ENCODE measurements at places on chromosomes 2 and 18.

- no peak for DNase-seq
Measured at GRCh38 chr18:3877678-3878077, 427.7 kb downstream of the TGIF1 start.

DNA sequence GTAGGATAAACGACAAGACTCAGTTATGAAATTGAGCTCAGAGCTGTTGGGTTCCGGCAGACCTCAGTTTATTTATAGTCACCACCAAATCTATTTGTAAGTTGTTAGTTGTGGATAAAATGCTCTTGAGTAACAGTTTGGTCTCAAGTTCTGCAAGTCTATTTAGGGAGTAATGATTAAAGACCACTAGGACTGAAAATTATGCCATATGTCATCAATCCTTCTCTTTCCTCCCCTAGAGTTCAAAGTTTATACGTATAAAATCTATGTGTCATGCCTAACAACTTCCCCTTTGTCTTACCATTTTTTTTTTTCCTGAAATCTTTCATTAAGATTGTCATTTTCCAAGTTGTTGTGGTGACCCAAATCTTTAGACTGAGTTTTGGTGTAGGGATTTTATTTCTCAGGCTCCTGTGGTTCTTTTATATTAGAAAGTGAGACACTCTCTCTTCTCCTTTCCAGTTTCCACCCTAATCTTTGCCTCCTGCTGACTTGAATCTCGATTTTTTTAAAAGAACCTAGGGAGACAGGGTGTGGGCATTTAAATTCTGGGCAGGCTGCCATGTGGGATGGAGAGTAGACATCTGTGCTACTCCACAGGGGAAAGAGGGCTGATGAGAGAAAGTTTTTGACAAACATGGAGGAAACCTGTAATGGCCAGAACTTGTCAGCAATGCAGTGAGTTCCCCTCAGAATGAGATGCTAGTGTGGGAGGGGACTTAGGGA, 51.0 kb downstream of the LAMA3 start:
- no peak for DNase-seq

GRCh38 chr2:142650601-142651000, 226.9 kb upstream of the KYNU start:
- no peak for DNase-seq

DNA sequence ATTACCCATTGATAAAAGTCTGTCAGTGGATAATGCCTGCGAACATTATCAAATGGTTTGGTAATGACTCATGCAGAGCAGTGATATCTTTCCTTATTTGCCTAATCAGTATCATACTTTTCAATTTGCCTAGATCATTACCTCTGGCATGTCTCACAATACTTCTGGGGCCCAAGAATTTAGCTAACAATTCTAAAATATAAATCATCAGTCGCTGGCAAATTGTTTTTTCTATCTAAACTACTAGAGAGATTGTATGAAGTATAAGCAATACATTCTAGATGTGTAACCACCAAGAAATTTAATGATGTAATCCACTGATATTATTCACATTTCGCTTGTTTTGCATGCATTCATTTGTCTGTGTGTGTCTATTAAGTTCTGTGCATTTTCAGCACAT, 191.2 kb upstream of the CDH19 start:
- DNase-seq: no peak

DNA sequence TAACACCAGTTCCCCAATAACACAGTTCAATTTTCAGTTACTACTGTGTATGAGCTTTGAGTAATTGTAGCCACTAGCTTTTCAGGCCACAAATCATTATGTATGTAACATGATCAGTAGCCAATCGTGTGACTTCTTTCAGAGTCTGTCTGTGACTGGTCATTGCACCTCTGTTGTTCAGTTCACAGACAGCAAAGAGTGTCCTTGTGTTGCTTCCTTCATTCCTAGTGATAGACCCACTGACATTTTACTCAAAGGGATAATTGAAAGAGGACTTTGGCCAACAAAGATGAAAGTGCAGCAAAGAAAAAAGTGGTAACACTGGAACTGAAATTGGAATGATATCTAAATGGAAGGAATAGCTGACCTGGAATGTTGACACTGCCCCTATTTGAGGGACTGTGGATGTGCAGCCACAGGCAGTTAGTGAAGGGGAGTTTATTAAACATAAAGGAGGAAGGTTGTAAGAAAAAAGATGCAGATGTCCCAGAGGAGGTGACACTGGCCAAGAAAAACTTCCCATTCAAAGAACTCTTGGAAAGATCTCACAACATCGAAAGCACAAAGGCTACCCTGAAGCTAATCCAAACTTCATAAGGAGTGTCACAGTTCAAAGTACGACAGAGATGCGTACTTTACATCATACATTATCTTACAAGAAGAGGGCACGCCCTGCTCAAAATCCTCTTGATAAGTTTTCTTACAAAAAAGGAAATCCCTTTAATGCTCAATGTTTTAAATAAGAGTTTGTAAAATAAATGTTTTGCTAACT, 19.3 kb downstream of the TTC39C start:
- no peak for DNase-seq

- no peak for DNase-seq
Measured at GRCh38 chr2:72132981-72133720, 14.5 kb downstream of the CYP26B1 start.

- no peak for DNase-seq
Measured at GRCh38 chr2:195737511-195738325, 80.7 kb downstream of the SLC39A10 start.

- DNase-seq: peak; percentile 53
Measured at GRCh38 chr2:227884511-227884947, 13.1 kb downstream of the DAW1 start.

- DNase-seq: no peak
Measured at GRCh38 chr2:11275910-11276309, 68.5 kb downstream of the ROCK2 start.

- DNase-seq: no peak
Measured at GRCh38 chr18:8300751-8301410, 308.4 kb upstream of the RAB12 start.

- no peak for DNase-seq
Measured at GRCh38 chr2:22375096-22375495, 1009.9 kb upstream of the KLHL29 start.

- no peak for DNase-seq
Measured at GRCh38 chr2:240559286-240559685, 871 bp upstream of the DUSP28 start.

DNA sequence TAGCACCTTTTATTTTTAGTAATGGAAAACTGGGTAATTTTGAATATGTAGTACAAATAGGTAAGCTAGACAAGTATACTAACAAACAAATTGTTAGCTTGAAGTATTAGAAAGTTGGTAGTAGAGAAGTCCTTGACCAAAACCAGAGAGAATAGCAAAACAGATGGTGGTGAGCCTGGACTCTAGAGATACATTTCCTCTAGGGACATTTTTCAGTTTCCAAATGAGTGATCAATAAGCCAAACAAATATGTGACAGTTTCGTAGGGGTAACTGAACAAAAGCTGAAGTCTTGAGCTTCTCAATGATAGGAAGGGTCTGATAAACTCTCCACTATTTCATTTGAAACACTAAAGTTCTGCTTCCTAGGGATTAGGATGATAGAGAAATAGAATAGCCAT, 692.0 kb upstream of the FAM98A start:
- no peak for DNase-seq

- no peak for DNase-seq
Measured at GRCh38 chr2:164746713-164747112, 94.9 kb downstream of the COBLL1 start.

DNA sequence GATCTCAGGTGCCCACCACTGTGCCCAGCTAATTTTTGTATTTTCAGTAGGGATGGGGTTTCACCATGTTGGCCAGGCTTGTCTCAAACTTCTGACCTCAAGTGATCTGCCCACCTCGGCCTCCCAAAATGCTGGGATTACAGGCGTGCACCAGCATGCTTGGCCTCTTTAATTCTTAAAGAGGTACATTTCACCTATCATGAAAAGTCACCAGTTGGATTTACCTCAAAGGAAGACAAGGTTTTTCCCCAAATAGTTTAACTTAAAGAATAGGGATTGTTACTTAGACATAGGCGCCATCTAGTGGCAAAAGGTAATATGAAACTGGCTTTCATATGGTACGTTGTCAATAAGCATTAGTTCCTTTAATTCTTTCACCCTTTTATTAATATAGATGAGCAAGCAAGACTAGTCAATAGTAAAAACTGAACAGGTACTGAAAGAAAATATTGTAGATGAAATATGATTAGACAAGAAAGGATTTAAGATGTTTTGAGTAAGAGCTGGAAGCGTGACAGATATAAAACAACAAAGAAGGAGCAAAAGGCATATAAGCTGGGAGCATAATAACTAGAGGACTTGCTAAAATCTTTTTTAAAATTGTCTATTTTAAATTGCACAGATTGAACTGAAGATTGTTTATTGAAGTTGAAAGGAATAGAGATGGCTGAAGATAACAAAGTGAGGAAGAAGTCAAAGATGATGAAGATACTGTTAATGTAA, 35.0 kb upstream of the PSMD14 start:
- DNase-seq: no peak

DNA sequence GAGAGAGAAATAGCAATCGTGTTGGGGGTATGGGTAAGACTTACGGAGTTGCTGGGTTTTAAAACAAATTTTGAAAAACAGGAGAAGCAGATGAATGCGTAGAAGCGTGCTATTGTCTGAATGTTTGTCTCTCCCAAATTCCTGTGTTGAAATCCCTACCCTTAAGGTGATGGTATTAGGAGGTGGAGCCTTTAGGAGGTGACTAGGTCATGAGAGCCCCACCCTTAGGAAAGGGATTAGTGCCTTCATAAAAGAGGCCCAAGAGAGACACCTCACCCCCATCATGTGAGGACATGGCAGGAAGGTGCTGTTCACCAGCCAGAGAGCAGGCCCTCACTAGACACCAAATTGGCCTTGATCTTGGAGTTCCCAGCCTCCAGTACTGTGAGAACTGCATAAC, 40.7 kb upstream of the FZD7 start:
- no peak for DNase-seq

DNA sequence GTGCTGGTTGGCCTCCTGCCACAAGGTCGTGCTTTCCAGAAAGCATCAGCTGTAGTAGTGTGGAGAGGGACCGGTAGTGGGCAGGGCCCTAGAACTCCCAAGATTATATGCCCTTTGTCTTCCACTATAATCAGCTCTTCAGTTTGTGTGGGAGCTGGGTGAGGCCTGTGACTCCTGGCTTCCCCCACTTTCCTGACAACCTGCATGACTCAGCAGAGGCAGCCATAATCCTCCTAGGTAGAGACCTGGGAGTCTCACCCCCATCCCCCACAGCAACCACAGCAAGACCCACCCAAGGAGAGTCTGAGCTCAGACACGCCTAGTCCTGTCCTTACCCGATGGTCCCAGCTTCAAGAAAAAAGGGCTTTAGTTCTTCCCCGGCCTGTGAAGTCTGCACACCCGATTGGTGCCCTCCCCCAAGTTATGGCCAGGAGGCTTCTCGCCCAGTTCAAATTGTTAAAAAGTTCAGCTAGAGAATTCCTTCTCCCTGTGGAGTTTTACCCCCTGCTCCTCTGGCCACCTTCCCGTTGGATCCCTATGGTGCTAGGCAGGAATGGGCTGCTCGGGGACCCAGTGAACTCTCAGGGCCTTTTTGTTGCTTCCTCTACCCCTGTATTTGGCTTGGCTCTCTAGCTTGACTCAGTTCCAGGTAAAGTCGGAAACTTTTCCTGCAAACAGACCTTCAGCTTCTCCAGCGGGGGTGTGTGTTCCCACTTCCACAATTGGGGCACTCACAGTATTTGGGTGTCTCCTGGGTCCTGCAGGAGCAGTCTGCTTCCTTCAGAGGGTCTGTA, 57.8 kb upstream of the FAM237A start:
- DNase-seq: no peak

GRCh38 chr2:233990261-233990798, 60.2 kb upstream of the SPP2 start:
- peak; percentile 22 for DNase-seq

- no peak for DNase-seq
Measured at GRCh38 chr18:9696701-9697100, 11.4 kb upstream of the RAB31 start.

- DNase-seq: no peak
Measured at GRCh38 chr2:237333748-237334147, 80.2 kb downstream of the COL6A3 start.

GRCh38 chr18:2997429-2997828, 15.5 kb downstream of the LPIN2 start:
- DNase-seq: no peak

DNA sequence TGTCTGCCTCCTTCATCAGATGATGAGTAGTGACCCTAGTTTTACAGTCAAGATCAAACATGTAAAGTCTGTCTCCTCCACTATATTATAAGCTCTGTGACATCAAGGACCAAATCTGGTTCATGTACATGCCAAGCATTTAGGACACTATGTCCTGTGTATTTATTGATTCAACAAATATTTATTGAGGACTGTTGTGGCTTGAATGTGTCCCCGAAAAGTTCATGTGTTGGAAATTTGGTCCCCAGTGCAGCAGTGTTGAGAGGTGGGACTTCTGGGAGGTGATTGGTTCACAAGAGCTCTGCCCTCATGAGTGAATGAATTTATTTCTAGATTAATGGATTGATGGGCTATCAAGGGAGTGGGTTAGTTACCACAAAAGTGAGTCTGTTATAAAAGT, 46.6 kb upstream of the FRZB start:
- DNase-seq: no peak

GRCh38 chr2:72927619-72928550, 10.6 kb downstream of the EMX1 start:
- no peak for DNase-seq

DNA sequence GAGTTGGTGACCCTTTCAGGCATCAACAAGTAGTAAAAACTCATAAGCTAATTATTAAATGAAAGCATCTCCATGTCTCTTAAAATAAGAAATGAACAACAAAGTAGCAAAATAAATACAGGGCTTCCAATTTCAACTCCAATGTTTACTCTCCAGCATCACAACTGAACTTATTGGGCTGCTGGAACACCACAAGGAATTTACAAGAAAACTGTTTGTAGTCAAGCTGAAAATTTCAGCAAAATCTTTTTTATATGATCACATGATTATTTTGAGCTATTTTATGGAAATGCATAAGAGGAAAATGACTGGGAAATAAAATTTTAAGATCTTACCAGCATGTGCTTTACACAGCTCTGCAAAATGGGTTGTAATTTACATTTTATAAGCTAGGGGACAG, 28.1 kb downstream of the COBLL1 start:
- no peak for DNase-seq

GRCh38 chr2:115162494-115163293, 720.3 kb downstream of the DPP10 start:
- DNase-seq: no peak

- DNase-seq: no peak
Measured at GRCh38 chr18:2240311-2240705, 331.0 kb downstream of the METTL4 start.

Data from stimulated activated CD4-positive, alpha-beta T cell treated with anti-CD3 and anti-CD28 coated beads, TNF-alpha, amount 100 ng/mL, for 48 hours (primary cell).